ENCODE measurements at places on chromosomes 13 and 19. TPM values are rescaled to one million over a fixed set of nuclear protein-coding genes. Genes with fewer than 3 reads are reported as not detected.

- no peak for DNase-seq
Measured at GRCh38 chr19:46733690-46734292, 12.1 kb upstream of the FKRP start.

Gene HCN2
- total RNA-seq = 3.5 TPM

Gene TNNI3
- not detected for total RNA-seq

DNA sequence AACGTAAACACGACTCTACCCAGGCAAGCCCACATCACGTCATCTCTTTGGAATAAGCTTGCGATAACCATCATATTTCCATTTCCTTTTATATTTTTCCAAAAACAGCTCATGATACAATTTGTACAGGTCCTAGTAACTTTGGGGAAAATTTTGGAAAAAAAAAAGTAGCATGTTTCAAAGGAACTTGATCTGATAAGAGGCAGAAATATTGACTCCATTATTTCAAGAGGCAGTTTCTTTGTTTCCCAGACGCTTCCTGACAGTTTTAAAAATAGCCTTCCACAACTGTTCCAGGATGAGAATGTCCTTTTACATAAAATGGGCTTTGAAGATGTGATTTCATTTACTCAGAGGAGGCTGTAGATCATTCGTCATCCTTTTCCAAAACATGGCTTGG, 23.1 kb downstream of the KLF2 start:
- no peak for DNase-seq

- DNase-seq = no peak
Measured at GRCh38 chr13:75739244-75739868, 103.2 kb downstream of the LMO7 start.

DNA sequence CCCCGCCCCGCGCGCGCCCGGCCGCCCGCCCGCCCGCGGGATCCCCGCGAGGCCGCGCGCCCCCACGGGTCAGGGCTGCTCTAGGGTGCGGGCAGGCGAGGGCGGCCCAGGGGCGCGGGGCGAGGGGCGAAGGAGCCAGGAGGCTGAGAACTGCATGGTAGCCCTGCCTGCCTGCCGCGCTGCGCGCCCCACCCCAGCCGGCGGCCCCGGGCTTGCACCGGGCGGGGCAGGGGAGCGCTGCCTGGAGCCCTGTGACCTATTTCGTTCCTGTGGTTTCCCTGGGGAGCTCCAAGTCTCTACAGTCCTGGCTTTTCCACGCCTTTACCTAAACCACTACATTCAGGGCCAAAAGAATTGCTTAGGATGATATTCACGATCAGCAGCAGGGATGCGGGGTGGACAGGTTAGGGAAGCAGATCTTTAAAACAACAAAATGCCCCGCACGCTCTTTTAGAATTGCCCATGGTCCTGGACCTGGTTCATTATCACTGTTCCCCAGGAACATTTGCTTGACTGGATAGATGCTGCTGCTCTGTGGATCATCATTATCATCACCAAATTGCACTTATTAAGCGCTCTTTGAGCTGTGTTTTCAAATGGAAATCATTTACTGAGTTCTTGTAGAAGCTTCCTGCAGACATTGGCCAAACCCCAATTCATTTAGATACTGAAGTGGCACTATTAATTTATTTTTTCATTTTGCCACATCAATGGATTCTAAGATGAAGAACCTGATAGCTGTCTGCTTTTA, 421 bp upstream of the GPR12 start:
- DNase-seq = no peak

- DNase-seq = no peak
Measured at GRCh38 chr13:48782429-48782840, 128.7 kb downstream of the CYSLTR2 start.

Gene MATK
- 15.9 TPM for total RNA-seq

Gene ZNF547
- 3.8 TPM for total RNA-seq

- no peak for DNase-seq
Measured at GRCh38 chr13:25811506-25811905, 240.3 kb downstream of the SHISA2 start.

GRCh38 chr19:47418692-47419029, 666 bp downstream of the MEIS3 start:
- DNase-seq = no peak

Gene SPACA4
- total RNA-seq = not detected

- DNase-seq = no peak
Measured at GRCh38 chr13:110349239-110349638, 42.2 kb downstream of the COL4A2 start.

Gene DIS3
- 33.6 TPM for total RNA-seq

DNA sequence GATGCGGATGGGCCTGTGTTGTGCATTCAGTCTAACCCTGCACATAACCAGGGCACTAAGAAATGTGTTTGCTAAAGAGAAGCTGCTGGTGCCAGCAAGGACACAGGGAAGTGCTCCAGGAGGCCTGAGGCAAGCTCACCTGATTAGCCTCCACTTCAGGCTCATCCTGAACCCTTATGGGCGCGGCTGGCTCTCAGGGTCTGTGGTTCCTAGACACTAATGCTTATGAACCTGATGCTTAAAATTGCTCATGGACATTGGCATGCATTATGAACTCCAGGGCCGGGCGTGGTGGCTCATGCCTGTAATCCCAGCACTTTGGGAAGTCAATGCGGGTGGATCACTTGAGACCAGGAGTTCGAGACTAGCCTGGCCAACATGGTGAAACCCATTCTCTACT, 34.3 kb downstream of the SERP2 start:
- no peak for DNase-seq

Gene HAUS8
- total RNA-seq = 37.0 TPM

DNA sequence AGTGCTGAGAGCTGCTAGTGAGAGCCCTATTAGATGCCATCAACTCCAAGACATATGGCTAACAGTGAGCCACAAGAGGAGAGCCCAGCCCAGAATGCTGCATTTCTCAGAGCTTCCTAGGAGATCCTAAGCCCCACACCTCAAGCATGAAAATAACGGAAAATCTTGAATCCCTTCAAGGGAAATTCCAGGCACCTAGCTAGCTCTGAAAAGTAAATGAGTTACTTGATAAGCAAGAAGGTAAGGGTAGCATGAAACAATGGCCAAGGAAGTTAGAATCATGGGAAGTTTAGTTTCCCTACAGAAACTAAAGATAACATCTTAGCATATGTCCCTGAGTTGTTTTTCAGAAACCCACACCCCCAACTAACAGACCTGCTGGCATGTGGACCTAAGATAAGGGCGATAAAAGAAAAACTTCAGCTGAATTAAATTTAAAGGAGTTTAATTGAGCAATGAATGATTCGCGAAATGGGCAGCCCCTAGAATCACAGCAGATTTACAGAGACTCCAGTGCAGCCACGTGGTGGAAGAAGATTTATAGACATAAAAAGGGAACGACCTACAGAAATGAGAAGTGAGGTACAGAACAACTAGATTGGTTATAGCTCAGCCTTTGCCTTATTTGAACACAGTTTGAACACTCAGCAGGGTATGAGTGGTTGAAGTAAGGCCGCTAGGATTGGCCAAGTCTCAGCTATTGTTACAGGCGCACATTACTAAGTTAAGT, 301.3 kb upstream of the DACH1 start:
- DNase-seq = no peak

DNA sequence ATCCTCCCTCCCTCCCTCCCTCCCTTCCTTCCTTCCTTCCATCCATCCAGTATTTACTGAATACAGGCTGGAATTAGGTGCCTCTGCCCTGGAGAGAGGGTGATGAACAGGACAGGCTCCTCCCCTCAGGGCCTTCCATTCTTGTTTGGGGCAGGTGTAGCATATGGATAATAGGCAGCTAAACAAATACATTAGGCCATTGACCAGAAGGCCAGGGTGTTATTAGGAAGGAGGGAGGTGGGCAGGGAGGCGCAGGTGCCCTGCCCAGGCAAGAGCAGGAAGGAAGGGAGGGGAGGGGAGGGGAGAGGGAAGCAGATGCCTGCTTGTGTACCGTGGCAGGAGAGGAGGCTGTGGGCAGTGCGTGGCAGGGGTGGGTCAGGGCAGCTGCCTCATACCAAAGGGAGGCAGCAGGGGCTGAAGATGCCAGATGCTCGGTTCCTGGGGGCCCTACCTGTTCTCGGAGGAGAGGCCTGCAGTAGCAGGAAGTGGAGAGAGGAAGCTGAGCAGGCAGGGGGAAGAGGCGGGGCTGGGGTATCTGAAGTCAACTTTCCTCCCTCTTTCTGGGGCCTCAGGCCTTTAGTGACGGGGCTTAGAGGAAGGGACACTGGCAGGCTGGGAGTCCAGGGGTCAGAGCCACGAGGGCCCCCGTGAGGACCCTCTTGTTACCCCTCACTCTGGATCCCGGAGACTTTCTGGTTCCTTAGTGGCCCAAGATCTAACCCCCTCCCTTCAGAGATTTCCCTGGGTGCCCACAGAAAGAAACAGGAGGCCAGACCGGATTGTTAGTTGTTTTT, at the start of gene RINL:
Gene RINL (minus strand): TSS at position 495 of the 794 bp plus-strand sequence. CDS start 1,533 bp downstream, outside the sequence.
- peak; percentile 78 for DNase-seq

GRCh38 chr13:36454987-36455386, 22.7 kb downstream of the CCNA1 start:
- no peak for DNase-seq

Gene DCUN1D2
- total RNA-seq = 17.0 TPM

DNA sequence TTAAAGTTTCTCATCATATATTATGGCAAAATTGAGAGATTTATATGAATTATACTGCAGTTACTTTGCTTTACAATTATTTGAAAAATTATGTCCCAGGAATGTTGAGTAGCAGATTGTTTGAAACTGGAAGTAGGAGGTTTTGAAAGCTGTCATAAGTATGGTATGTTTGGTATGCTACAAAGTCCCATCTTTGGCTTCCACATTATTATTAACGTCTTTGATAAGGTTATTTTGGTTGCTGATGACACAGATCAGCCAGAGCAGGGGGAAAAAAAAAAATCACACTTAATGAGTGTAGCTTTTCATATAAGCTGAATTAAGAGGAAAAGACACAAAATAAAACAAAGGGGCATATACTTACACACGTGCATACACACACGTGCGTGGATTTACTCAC, 130.1 kb downstream of the SLITRK1 start:
- no peak for DNase-seq

DNA sequence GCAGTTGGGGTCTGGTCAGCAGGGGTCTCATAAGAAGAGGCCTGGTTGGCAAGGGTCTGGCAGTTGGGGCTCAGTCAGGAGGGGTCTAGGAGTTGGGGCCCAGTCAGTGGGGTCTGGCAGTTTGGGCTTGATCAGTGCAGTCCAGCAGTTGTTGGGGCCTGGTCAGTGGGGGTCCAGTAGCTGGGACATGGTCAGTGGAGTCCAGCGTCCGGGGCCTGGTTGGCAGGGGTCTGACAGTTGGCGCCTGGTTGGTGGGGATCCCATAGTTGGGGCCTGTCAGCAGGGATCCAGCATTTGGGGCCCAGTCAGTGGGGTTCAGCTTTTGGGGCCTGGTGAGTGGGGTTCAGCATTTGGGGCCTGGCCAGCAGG, 60.5 kb upstream of the TPM4 start:
- DNase-seq = no peak

Gene FUT2
- not detected for total RNA-seq
